ENCODE measurements at places on chromosomes 12 and 14. TPM values are rescaled to one million over a fixed set of nuclear protein-coding genes. Genes with fewer than 3 reads are reported as not detected.

- peak; percentile 1 for DNase-seq
Measured at GRCh38 chr12:20865873-20866272, 55.4 kb downstream of the SLCO1B3 start.

C12orf42 gene
- total RNA-seq: not detected

GRCh38 chr14:83491091-83491490 lies 1957.4 kb upstream of the SEL1L start:
- no peak for DNase-seq

DNA sequence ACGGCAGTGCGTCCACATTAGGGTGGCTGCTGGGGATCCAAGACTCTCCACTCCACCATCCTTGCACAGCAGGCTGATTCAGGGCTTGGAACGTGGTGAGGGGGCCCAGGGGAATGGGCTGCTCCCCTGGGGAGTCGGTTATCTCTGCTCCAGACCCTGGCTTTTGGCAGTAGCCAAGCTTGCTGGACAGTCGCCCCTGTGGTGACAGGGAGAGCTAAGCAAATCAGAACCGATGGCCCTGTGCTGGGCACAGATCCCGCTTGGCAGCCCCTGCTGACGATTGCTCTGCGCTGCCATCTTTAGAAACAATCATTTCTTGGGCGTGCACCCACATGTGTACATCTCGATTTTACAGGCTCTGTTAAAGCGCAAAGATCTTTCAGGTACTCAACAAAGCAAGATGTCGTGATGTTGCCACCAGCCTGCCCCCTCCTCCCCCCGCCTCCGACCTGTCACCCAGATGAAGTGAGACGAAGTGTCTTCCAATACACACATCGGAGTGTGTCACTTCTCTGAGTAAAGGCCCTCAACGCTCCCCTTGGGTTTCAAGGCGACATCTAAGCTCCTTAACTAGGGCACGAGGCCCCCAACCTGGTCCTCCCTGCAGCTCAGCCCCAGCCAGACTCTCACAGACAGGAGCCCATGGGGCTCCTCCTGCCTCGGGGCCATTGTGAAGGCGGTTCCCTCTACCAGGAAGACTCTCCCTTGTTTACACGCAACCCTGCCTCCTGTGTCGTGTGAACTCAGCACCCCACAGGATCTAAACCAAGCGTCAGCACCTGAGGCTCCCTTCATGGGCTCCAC lies 55.6 kb downstream of the PITPNM2 start:
- no peak for DNase-seq

GRCh38 chr12:31117203-31118011 lies 43.7 kb downstream of the DDX11 start:
- peak; percentile 8 for DNase-seq

NTF3 gene
- total RNA-seq: 8.9 TPM

- peak; percentile 75 for DNase-seq
Measured at GRCh38 chr12:106296179-106296877, 6.2 kb upstream of the TCP11L2 start.

DNA sequence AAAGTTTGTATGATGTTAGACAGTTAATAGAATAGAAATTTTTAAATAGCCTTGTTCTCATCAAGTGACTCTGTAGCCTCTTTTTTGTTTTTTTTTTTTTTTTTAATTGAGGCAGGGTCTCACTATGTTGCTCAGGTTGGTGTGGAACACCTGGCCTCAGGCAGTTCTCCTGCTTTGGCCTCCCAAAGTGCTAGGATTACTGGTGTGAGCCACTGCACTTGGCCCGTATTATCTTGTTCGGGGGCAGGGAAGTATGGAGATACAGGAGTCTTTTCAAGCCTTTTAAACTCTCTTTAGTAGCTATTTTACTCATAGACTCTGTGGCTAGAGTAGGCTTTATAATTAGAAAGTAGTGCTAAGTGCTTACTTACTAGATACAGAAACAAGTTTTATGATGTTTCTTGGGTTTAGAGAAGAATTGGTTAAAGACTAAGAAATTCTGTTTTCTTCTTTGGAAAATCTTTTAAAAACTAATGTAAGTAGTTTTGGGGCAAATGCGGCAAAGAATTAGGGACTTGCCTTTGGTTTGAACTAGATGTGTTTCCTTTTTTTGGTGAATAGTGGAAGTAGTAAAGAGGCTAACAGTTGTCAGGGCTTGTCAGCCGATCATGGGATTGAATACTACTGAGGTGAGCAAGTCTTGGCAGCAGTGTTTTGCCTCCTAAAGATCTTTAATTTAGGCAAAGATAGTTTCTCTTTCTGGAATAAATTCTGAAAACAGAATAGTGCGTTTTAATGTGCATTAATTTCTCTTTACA lies 31.3 kb downstream of the FBXO34 start:
- no peak for DNase-seq

- DNase-seq: no peak
Measured at GRCh38 chr12:51323966-51324895, at the start of gene BIN2. Gene BIN2, minus strand, starts transcription at chr12:51324174. Its CDS starts 72 bp downstream, at chr12:51324102.

GRCh38 chr14:99685151-99685591 lies 1.1 kb downstream of the CYP46A1 start:
- no peak for DNase-seq

DNA sequence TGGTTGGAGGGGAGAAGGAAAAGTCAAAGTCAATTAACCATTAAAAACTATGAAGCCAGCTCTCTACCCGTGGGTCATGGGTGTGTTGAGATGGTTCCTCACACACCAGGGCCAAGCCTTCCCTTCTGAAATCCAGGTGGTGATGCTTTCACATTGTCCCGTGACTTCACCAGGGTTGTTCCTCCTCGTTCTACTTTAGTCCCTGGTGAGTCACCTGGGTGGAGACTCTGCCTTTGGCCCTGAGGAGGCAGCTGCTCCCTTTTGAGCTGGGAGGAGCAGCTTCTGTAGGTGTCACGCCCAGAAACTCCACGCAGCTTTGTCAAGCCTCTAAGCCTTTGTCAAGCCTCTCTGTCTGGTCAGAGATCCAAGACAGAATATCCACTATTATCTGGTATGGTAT lies 348.3 kb downstream of the BMP4 start:
- DNase-seq: no peak

DNA sequence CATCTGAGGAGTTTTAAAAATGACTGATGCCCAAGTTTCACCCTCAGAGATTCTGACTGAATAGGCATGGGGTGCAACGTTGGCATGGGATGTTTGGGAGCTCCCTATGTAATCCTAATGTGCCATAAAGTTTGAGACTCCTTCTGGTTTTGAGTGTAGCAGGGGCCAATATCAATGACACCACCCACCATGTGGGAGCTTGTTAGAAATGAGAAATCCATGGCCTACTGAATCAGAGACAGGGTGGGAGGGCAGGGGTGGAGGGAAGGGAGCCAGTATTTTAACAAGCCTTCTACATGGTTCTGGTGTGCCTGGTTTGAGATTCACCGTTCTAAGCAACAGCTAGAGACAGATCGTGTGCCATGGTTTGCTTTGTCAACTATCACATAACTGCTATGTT lies 46.1 kb downstream of the VCPKMT start:
- DNase-seq: no peak

VPS37B gene
- 27.1 TPM for total RNA-seq

- DNase-seq: no peak
Measured at GRCh38 chr12:116901612-116902011, 9.1 kb upstream of the FBXW8 start.

GRCh38 chr12:2267703-2268470 lies 215.1 kb downstream of the CACNA1C start:
- DNase-seq: peak; percentile 83

DNA sequence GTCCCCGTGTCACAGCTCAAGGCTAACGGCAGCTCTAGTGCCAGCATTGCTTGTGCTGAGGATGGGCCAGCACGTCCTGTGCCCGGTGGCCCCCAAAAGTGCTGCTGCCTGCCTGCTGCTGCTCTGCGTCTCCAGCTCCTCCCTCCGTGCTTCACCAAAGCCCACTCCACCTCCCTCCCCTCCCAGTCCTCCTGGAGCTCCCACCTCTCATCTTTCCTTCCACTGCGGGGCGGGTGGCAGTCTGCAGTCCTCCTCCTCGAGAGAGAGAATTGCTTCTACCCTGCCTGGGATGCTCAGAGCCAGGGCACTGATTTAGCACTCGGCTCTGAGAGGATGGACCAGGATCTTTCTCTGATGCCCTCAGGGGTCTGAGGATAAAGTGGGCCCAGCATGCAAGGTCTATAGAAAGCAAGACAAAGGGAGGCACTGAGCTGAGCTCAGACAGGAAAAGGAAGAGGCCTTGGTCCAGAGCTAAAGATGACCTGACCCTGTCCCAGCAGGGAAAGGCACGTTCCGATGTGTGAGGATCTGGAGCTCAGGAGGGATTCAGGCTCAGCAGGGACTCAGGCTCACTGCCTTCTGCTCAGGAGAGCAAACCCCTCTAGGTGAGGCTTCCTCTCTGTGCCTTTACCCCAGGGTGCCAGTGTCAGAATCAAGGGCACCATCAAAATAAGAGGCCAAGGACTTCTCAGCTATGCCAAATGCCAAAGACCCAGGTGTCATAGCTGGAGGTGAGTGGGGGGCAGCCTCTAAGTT lies 113.1 kb upstream of the FKBP4 start:
- DNase-seq: no peak

- DNase-seq: peak; percentile 80
Measured at GRCh38 chr12:28925719-28926376, 223.2 kb upstream of the FAR2 start.

FITM1 gene
- total RNA-seq: not detected

- DNase-seq: no peak
Measured at GRCh38 chr12:49871263-49871561, 28.3 kb upstream of the BCDIN3D start.

GRCh38 chr14:99246536-99247097 lies 25.4 kb downstream of the BCL11B start:
- DNase-seq: no peak

DNA sequence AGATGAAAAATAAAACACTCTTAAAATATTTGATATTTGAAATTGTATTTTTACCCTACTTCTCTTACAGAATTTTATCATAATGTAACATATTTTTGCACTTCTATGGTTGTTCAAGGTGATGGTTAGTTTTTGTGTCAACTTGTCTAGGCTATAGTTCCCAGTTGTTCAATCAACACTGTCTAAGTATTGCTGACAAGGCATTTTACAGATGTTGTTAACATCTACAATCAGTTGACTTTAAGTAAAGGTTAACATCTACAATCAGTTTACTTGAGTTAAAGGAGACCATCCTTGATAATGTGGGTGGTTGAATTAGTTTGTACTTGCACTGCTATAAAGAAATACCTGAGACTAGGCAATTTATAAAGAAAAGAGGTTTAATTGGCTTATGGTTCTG lies 206.5 kb downstream of the AEBP2 start:
- DNase-seq: no peak

- no peak for DNase-seq
Measured at GRCh38 chr12:13179211-13180074, 17.1 kb upstream of the EMP1 start.

GEMIN2 gene
- total RNA-seq: 12.4 TPM

GRCh38 chr12:55687746-55688145 lies 20.0 kb downstream of the ITGA7 start:
- no peak for DNase-seq

CPNE6 gene
- not detected for total RNA-seq

MUCL1 gene
- total RNA-seq: not detected

- DNase-seq: no peak
Measured at GRCh38 chr12:56317675-56318074, 1.9 kb upstream of the CNPY2 start.

DNA sequence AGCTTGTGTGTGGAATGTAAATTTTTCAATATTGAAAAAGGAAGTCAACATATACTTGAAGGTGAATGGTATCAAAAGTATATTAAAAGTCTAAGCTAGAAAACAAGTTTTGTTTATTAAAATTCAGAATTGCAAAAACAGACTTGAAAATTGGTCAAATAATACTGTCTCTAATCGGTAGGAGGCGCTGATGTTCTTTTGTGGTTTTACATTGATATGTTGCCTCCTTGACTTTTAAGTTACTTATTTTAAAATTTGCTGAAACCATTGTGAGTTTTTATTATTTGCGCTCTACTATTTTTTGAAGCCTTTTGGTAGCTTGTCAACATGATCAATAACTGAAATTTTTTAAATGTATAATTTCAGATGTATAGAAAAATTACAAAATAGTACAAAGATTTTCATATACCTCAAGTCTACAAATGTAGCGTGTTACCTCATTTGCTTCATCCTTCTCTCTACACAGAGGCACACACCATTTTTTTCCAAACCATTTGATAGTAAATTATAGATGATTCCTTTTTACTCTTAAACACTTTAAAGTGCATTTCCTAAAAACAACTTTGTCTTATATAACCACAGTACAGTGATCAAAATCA lies 6.9 kb downstream of the RTRAF start:
- peak; percentile 7 for DNase-seq

GRCh38 chr14:50020799-50021198 lies 95.6 kb downstream of the VCPKMT start:
- DNase-seq: no peak

ZDHHC22 gene
- total RNA-seq: 0.50 TPM

DNA sequence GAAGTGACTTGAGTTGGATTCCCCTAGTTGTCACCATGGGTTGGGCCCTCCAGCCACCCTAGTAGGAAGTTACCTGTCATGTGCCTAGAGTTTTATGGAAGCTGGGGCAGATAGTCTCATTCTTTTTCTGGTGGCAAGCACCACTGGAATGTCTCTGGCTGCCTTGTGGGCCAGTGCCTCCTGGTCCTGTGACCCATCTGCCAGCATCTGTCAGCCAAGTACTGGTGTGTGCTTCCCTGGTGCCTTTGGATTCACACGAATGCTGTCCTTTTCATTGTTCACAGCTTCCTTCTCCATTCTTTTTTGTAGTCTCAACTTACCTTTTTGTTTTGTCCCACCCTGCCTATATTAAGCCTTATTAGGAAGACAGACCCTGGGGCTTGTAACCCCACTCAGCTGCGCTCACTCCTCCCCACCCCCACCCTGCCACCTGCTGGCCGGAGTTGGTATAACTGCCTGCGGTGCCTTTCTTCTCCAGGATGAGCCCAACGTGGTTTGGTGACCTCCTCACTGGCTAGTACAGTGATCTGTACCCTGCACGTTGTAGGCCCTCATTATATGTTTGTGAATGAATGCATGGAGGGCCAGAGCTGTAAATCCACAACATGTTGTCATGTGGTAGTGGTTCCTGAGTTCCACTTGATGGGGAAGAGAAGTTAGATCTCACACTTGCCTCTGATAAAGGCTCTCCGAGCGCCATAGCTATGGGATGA lies 125.7 kb downstream of the TSPAN9 start:
- DNase-seq: no peak

- no peak for DNase-seq
Measured at GRCh38 chr14:64724578-64724930, 20.3 kb downstream of the PLEKHG3 start.

TMEM117 gene
- total RNA-seq: 10.6 TPM

GRCh38 chr14:65492266-65492665 lies 79.7 kb downstream of the FUT8 start:
- no peak for DNase-seq

SYNE3 gene
- total RNA-seq: 2.5 TPM

- DNase-seq: no peak
Measured at GRCh38 chr12:120984351-120984898, 6.1 kb downstream of the HNF1A start.

- DNase-seq: no peak
Measured at GRCh38 chr12:795305-795704, 42.9 kb downstream of the WNK1 start.

Measured in astrocyte (in vitro differentiated cells and primary cell).